ENCODE measurements at places on chromosomes 7 and 10.

DNA sequence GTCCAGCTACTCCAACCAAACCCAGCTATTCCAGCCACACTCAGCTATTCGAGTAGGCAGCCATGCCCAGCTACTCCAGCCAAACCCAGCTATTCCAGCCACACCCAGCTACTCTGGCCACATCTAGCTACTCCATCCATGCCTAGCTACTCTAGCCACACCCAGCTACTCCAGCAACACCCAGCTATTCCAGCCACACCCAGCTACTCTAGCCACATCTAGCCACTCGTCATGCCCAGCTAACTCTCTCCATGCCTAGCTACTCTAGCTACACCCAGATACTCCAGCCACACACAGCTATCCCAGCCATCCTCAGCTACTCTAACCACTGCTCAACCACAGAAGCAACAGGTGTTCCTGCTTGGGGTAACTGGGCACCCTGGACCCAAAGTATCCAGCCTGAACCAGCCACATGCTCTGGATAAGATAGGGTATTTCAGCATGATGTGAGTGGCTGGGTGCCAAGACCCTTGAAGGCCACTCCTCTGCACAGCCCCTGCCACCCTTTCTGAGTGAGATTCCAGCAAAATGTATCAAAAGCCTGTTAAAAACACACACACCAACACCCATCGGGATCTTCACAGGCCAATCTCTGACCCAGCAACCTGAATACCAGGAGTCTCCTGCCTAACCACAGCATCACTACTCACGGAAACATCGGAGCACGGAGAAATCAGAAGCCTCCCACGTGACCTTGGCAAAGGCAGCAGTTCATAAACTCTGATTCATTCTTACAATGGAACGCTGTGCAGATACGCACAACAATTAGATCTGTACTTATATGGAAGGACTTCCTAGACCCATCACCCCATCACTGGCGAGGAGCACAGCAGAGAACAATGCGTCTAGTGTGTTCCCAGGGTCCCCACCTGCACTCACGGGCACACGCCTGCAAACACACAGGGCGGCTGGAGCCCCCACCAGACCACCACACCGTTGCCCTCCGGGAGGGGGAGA is 51.8 kb upstream of the DNAAF5 start:
- DNase-seq: no peak

GRCh38 chr10:103676058-103676785 is 179.2 kb downstream of the SH3PXD2A start:
- no peak for DNase-seq

- peak; percentile 75 for DNase-seq
These were observed 198.9 kb downstream of the REEP3 start for GRCh38 chr10:63720072-63720537.

GRCh38 chr10:78476844-78477243 is 443.2 kb downstream of the RPS24 start:
- no peak for DNase-seq

- no peak for DNase-seq
These were observed 96.2 kb downstream of the EMX2 start for GRCh38 chr10:117638664-117639200.

DNA sequence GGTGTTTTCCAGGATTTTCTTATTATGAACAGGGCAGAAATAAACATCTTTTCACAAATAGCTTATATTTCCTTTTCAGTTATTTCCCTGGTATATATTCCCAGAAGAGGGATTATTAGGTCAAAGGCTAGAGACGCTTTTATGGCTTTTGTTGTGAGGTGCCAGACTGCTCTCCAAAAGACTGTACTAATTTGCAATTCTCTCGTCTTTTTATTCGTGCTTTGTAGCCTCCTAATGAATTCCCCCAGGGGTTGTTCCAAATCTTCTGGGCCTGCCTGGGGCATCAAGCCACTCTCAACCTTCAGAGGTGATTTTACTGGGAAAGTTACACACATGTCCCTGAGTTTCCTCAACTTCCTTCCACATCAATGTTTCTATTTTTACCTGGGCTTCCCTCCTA is 34.0 kb upstream of the R3HCC1L start:
- DNase-seq: no peak

- peak; percentile 32 for DNase-seq
These were observed 17.3 kb downstream of the TPK1 start for GRCh38 chr7:144818511-144818910.

- no peak for DNase-seq
These were observed 50.2 kb downstream of the ADCY1 start for GRCh38 chr7:45624392-45624760.

GRCh38 chr10:48240196-48240595 is 34.3 kb downstream of the FRMPD2 start:
- no peak for DNase-seq

DNA sequence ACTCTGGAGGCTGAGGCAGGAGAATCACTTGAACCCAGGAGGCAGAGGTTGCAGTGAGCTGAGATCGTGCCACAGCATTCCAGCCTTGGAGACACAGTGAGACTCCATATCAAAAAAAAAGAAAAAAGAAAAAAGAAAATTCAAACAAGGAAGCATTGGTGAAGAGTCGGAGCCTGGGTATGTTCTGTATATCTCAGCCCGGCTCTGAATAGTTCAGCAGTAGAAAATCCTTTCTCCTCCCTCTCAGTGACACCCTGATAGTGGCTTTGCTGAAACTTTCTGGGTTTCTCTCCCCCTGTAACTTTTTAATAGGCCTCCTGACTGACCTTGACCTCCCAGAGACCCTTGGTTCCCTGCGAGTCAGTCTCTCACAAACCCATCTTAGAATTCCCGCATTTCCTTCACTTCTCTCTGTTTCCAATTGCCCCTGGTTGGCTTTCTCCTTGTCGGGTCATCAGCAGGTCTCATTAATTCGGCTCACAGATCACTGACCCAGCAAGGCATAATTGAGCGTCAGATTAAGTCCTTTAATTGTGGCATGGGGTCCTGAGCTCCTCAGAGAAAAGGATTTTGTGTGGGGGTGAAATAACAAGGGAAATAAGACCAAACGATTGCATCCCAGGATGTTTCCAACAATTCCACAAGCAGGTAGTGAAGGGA is 541.6 kb upstream of the NRP1 start:
- DNase-seq: no peak

- no peak for DNase-seq
These were observed 33.0 kb downstream of the TPST1 start for GRCh38 chr7:66237906-66238772.

GRCh38 chr10:3676564-3676963 is 108.4 kb downstream of the KLF6 start:
- no peak for DNase-seq

- DNase-seq: no peak
These were observed 734.8 kb downstream of the TNS3 start for GRCh38 chr7:46847126-46847525.

- DNase-seq: no peak
These were observed 22.5 kb downstream of the LRRC27 start for GRCh38 chr10:132354356-132355094.

DNA sequence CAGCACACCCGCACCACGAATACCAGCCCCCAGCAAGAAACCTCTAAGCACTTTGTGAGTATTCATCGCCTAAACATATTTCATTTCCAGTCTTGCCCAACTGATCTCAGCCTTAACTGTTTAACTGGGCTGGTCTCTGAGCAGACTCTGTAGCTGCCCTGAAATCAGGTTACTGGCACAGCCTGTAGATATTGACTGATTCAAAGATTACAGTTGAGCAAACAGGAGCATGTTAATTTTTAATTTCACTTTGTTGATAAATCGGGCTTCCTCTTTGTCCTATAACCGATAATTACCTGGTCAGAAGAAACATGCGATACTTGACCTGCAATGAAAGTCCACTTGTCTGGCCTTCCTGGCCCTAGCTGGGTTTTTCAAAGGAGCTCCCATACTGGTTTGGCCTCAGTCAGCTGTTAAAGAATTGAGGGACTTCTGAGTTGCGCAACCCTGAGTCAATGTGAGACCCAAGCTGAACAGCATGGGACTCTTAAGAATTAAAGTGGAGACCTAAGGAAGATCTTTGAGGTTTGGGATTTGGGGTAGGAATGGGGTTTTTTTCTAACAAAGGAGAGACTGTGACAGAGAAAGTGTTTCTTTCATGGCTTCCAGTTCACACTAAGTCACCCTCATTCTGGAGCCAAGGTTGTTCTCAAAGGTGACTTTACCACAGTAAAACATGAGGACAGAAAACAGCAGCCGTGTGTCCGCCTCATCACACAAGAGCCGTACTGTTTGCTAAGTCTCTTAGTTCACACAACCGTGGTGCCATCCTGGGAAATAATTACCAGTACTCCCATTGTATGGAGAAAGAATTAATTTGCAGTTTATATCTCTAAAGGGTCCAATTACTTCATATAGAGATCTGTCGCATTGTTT is 75.9 kb downstream of the PPP1R3C start:
- no peak for DNase-seq

GRCh38 chr7:142812437-142813215 is 41.9 kb downstream of the PRSS2 start:
- DNase-seq: peak; percentile 79

- no peak for DNase-seq
These were observed 82.1 kb downstream of the CAMK1D start for GRCh38 chr10:12431151-12432101.

DNA sequence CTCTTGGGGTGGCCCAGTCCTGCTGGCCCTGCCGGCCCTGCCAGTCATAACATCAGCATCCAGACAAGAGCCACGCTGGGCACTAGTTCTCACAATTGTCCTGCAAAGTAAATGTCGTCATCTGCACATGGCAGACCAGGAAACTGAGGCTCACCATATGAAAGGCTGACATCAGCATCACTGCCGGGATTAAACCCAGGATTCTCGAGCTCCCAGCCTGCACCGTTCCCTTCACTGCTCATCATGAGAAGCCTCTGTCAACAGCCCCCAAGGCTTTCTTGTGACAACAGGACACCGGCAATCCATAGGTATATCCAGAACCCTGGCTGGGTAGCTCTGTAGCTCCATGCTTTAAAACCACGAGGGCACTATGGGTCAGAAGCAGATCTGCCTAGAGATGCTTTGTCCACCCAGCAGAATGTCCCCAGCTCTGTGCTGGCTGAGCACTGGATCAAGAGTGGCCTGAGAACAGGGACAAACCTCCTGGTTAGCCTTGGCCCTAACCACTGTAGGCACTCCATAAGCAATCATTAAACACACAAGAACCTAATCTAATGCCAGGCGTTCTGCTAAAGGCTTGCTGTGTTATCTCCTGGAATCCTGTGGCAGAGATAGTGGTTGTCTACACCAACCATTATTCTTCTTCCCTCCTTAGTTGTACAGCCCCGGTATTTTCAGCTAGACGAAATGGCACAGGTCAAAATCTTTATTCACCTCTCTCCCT is 41.2 kb upstream of the C10orf71 start:
- peak; percentile 55 for DNase-seq

- no peak for DNase-seq
These were observed 395.7 kb upstream of the NRG3 start for GRCh38 chr10:81479316-81479715.

DNA sequence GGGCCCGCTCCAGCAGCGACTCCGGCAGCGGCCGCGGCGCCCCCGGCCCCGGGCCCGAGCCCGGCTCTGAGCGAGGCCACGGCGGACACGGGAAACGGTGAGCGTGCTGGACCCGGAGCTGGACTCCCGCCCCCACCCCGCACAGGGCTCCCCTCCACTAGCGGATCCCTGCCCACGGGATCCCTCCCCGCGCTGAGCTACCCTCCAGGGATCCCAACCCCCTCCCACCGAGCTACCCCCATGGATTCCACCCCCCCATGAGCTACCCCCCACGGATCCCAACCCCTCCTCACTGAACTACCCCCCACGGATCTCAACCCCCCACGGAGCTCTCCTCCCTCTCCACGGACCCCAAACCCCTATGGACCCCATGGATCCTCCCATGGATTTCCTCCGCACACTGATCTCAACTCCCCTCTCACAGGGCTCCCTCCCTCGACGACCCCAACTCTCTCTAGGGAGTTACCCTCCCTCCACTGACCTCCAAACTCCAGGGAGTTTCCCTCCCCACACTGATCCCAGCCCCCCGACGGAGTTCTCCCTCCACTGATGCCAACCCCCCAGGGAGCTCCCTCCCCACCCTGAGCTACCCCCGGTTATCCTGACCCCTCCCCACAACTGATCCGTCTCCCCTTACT is 20.6 kb upstream of the HSPB1 start:
- no peak for DNase-seq

- DNase-seq: no peak
These were observed 174.1 kb downstream of the KCNMA1 start for GRCh38 chr10:77463499-77463898.

GRCh38 chr10:50538555-50539398 is 85.0 kb downstream of the SGMS1 start:
- DNase-seq: no peak

DNA sequence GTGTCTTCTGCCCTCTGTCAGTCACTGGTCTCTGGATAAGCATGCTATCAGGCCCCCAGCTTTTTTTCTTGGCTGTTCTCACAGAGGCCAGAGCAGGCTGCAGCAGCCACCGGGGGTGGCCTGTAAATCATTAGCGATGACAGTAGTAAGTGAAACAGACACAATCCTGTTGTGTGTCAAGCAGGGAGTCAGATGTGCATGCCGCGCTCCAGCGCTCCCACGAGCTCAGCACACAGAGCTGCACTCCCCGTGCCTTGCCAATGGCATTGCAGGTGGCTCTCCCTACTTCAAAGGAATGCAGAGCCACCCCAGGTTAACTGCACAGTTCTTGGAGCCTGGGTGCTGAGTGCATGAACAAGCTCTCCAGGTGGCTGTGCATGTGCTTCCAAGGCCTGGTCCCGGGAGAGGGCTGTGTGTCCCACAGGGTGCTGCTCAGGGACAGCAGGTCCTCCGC is 226.1 kb downstream of the GLRX3 start:
- DNase-seq: no peak

DNA sequence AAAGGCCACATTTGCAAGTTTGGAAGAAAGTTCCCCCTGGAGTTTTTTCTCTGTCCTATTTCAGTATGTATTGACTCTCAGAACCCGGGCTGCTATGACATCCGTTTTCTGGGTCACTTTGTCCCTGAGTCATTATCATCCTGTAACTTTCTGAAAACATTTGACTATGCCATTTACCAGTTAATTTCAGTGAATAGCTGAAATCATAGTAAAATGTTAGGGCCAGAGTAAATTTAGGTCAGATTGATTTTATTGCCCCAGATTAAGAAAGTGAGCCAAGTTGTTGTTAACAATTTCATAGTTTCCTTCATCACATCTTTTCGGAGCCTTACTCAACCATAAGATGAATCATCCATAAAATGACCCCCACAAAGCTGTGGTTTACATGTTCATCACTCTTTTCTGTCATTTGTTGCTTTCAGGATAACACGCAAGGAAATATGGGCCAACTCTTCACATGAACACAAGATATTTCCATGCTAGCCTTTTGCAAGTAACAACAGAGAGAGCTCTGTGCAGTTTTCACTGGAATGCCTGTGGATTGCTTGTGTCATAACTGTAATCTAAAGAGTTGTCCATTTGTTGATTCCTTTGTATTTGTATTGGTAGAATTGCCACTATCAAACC is 3.9 kb upstream of the MACC1 start:
- peak; percentile 80 for DNase-seq

GRCh38 chr7:73427902-73428787 is 5.4 kb upstream of the FZD9 start:
- no peak for DNase-seq

- no peak for DNase-seq
These were observed 518.8 kb downstream of the PTPRN2 start for GRCh38 chr7:158068853-158069252.

- no peak for DNase-seq
These were observed 93.8 kb downstream of the CALD1 start for GRCh38 chr7:134873253-134873652.

All from hematopoietic multipotent progenitor cell treated with erythropoietin and hydrocortisone succinate and interleukin-3 and kit ligand, for 4 days (in vitro differentiated cells).